ENCODE measurements at places on chromosomes 3 and 15.

- no peak for DNase-seq
Observed at GRCh38 chr3:177333533-177334520, 136.5 kb upstream of the TBL1XR1 start.

DNA sequence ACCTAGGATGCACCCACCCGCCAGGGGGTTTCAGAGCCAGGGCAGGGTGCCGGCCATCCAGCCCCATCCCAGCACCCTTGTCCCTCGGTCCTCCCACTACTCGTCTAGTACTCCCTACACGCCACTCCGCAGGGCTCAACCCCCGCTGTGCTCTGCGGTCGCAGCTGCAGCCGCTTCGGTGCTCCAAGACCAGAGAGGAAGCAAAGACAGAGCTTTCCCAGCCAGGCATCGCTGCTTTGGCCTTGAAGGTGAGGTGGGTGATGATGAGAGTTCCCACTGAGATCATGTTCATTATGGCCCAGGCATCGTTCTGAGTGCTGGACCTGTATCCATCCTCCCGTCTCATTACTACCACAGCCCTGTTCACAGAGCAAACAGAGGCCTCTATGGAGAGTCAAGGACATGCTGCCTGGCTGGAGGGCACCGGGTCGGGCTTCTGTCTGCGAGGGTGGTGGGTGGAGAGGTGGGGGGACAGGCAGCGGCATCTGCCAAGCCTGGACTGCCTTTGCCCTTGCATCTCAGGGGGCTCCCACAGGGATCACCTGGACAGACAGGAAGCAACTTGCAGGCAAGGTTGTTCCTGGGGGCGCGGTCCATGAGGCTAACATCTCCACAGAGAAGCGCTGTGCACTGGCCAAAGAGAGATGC lies 66.9 kb downstream of the KLF13 start:
- DNase-seq = no peak

DNA sequence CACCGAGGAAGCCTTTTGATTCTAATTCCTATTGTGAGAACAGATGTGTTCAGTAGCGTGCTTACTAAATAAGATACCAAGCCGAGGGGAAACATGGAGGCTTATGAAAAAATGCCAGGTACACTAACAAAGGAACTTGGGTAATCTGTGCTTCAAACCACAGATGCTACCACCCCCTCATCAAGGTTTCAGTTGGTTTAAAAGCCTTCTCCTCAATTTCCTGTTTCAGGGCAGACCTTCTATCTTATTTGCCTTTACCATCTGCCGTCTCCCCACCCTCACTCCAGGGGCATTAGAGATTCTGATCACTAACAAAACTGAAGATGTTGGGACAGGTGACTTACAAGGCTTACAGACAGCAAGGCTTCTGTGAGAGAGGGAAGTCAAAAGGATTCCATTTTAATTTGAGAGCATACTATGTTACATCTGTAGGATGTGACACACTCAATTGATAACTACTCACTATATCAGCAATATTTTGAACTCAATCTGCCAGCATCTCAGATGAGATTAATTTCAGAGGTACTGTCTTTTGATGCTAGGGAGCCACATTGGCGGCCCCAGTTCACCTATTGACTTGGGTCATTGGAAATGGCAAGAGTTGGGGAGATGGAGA lies 60.6 kb upstream of the PLCL2 start:
- no peak for DNase-seq

- no peak for DNase-seq
Observed at GRCh38 chr15:78320183-78320582, 20.0 kb upstream of the CRABP1 start.

GRCh38 chr15:81666839-81667238 lies 292.8 kb upstream of the TMC3 start:
- no peak for DNase-seq

DNA sequence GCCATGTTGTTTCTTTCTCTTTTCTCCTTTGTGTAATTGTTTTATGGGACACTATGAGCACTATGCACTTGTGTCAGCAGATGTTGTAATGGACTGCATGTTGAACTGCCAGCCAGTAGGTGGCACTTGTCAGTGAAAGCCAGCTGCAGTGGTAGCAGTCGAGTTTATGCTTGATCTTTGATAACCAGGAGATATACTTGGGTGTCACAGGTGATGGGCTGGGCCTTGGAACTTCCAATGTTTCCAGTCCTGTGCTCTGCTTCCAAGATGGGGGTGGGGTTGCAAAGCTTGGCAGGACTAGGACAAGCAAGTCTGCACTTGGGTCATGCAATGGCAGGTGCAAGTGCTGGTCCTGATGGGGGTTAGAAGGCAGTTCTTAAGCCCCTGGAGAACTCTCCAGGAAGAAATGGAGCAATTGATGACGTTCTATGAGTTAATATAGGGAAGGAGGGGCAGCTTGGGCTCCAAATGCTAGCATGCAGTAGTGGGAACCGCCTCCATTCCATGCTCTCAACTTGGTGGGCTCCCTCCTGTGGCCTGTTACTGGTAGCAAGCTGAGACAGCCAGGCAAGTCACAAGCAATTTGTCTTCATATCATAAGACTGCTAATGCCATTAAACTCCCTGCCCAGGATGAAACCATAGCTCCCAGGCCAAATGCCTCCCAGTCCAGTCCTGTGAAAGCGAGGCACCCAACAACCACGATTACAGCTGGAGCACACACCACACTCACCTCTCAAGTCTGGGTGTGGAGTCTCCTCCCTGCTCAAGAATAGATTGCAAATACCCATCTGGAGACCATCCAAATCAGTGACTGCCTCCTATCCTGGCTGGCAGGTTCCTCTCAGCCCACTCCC lies 287.2 kb downstream of the CGGBP1 start:
- no peak for DNase-seq

DNA sequence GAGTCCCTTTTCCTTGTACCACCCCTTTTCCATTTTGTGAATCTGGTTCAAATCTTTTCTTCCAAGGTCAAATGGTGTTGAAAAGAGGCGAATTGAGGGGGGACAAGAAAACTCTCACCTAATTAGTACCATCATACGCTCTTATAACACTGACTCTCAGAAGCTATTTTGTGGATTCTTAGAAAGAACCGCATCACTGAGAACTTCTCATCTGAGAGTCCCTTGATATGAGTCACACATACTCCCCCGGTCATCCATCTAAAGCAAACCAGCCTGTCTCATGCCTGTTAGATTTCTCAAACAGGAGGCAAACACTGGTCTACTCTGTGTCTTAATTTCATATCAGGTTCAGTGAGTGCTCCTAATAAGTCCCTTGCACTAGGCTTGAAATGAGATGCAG lies 76.5 kb upstream of the SPRED1 start:
- peak; percentile 67 for DNase-seq

- DNase-seq = no peak
Observed at GRCh38 chr3:70352215-70352614, 39.8 kb upstream of the MDFIC2 start.

GRCh38 chr3:81363816-81364215 lies 397.6 kb downstream of the GBE1 start:
- no peak for DNase-seq

DNA sequence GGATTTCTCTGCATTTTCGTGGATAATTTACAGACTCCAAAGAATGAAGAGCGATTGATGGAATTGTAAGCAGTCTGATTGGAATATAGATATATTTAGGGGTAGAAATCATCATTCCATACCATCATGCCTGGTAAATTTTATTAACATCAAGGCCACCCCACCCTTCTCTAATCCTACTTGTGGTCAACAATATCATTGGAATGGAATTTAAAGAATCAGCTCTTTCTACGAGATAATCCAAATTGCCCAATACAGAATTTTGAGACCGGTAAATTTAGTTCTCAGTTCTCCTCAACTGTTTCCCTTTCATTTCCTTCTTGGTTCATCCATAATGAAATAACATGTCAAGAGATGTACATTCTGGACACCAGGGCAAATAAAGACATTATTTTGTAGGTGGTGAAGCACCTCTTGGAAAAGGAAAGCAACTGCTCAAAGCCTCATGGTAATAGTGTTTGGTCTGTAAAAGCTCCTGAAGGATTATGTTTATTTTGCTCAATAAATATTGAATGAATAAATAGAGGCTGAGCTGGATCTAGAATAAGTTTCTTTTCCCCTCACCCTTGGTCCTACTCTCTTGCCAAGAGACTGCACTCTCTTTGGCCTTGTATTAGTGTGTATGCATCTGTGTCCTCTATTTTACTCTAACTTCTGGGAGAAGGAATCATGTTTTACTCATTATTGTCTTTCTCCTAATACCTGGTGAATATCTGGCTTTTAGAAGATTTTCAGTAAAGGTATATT lies 133.7 kb upstream of the BCL6 start:
- DNase-seq = peak; percentile 83

GRCh38 chr15:63052961-63053698 lies 10.6 kb downstream of the TPM1 start:
- DNase-seq = peak; percentile 76

DNA sequence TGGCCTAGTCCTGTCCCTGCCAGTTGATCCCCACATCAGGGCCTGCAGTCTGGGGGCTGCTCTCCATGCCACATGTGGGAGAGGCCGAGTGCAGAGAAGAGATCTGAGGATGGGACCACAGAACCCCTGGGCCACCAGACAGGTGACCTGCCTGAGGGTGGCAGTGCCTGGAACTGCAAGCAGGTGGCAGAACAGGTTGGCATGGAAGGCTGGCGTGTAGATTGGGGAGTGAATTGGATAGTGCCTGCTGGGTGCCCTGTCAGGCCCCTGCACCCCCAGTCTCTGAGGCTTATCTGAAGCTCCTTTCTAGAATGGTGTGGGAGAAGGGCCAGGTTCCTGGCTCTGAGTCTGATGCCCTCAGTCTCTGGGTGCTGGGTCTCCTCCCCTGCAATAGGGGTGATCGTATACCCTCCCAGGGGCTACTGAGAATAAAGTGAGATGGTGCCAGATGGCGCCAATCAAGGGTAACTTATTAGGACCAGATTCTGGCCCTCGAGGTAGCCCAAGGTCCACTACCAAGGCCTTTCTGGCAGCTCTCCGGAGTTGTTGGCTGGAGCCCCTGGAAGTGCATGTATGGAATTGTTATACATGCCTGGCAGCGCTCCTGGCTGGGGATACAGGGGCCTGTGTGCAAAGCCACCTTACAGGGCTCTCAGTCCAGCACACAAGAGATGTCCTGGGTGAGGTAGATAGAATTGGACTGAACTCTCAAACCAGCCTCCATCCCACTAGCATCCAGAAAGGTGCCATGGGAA lies 15.7 kb downstream of the C3orf18 start:
- DNase-seq = no peak

DNA sequence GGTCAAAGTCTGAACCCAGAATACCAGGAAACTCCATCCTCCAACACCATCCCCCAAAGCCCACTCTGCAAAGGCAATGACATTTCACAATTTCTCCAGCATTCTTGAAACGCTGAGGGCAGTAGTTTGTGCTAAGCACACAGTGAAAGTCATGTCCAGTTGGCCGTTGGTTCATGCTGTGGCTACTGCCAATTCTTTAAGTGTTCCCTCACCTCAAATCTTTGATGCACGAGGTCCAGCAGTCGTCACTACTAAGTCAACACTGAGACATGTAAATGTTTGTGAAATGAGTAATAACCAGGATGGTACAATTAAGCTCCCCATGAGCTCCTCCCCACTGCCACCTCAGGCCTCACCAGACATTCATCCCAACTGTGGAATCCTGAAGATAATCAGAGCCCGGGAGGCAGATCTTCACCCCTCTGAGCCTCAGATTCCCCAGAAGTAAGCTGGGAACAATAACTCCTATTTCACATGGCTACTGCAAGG lies 7.0 kb downstream of the SUCLG2 start:
- DNase-seq = peak; percentile 99

DNA sequence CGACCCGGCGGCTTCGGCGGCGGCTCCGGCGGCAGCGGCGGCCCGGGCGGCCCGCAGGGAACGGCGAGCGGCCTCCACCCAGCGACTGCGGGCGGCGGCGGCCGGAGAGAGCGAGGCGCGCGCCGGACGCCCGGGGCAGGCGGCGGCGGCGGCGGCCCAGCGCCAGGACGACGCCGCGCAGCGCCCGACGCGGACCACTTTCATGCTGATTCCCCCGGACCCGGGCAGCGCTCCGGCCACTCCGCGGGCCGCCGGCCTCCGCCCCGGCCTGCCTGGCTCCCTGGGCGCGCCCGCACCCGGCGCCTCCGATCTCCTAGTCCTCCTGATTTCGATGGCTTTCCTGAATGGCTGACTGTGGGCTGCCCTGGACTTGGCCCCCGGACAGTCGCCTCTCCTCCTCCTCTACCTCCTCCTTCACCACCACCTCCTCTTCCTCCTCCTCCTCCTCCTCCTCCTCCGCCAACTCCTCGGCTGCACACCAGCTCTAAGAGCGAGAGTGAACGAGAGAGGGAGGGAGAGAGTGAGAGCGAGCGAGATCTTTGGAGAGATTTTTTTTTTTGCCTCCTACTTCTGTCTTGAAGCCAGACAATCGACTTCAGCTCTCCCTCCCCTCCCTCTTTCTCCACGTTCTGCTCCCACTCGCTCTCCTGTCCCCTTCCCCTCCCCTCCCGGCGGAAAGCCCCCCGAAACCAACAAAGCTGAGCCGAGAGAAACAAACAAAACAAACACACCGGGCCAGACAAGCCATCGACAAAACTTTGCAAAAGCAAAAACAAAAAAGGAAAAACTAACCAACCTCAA lies 844 bp downstream of the NR2F2 start:
- DNase-seq = peak; percentile 30

- no peak for DNase-seq
Observed at GRCh38 chr3:160279657-160280056, 54.4 kb downstream of the C3orf80 start.

DNA sequence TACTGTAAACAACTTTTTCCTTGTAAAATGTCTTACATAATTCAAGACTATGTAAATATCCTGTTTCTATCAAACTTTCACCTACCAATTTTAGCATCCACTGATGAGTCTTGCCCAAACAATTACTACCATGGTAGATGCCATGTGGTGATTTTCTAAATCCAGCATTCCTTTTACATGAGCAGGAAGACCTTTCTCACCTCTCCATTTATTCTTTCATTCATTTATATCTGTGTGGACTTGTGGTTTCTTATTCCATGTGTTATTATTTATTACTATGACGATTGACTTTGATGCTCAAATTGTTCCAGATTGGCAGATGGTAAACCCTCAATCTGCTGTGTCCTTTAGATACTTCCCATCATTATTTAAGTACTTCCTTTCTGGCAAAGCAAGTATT lies 62.4 kb downstream of the IFT57 start:
- DNase-seq = peak; percentile 87

- DNase-seq = no peak
Observed at GRCh38 chr15:94596707-94597106, 365.3 kb downstream of the MCTP2 start.

- no peak for DNase-seq
Observed at GRCh38 chr15:42090370-42090769, 4.0 kb downstream of the PLA2G4D start.

DNA sequence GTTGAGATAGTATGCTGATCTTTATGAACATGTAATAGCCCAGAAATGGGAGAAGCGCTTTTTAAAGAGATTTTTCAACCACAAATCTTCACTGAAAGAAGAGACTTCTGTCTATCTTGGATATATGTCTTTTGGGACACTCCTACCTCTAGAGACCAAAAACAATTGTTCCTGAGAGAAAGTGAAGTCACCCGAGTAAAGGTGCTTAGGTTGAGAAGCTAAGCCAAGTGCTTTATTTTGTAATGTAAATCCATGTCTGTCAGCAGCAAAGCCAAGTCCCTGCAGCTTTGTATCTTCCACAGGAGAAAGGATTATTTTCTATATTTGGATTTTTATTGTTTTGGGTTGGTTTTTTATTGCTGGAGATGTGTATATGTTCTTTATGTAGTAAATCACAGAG lies 32.1 kb upstream of the B3GALNT1 start:
- DNase-seq = no peak
